ENCODE measurements at places on chromosomes 11 and 22. TPM values are rescaled to one million over a fixed set of nuclear protein-coding genes. Genes with fewer than 3 reads are reported as not detected.

Gene POLR2L
- 123 TPM for total RNA-seq

Gene MPZL3
- total RNA-seq, result 0.36 TPM

DNA sequence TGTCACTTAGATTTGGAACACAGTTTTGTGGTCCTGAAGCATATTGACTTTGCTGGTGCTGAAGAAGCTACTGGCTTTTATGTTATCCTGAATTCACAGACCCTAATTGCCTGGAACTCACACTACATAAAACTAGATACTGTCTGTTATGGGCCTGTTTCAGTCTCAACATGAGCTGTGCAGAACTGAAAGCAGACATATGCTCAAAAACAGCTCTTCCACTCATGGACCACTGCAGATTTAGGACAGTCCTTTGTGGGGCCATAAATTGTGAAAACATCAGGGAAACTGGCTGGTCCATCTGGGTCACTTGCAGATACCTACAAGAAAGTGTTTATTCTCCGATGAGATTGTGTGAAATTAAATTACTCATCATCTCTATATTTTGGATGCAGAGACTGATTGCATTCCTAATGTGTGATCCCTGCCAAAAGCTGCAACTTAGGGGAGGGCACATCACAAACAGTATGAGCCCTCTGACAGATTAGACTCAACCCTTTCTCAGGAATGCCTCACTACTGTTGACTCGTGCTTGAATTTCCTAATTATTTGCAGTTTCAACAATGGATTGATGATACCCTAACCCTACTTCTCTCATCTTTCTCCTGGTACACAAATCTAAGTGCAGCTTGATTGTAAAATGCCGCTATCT, 10.2 kb upstream of the CLNS1A start:
- no peaks in the 10 kb centered on the region for H3K27me3 ChIP-seq
- H3K4me3 ChIP-seq, result no peak overlapping the region

Gene C11orf65
- 0.56 TPM for total RNA-seq

Gene CNTF
- 3.3 TPM for total RNA-seq

DNA sequence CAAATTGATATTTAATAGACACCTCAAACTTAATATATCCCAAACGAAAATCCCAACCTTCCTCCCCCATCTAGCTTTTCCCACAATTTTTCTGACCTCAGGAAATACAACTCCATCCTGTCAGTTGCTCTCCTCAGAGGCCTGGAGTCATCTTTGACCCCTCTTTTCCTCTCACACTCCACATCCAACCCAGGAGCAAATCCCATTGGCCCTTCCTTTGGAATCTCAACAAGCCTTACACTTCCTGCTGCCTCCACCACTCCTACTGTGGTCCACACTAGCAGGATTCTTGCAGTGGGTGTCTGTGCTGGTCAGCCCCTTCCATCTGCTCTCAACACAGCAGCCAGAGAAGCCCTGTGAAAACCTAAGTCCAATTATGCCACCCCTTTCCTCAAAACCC, 39.3 kb upstream of the RFPL3 start:
- no peak for DNase-seq
- H3K27ac ChIP-seq, result no peak overlapping the region
- no peak overlapping the region for H3K4me3 ChIP-seq
- H3K36me3 ChIP-seq, result no peaks in the 10 kb centered on the region
- H3K27me3 ChIP-seq, result no peaks in the 10 kb centered on the region

GRCh38 chr11:64067230-64067993, 31.7 kb downstream of the FLRT1 start:
- H3K4me1 ChIP-seq, result no peaks in the 10 kb centered on the region
- H3K27me3 ChIP-seq, result peaks cover 6% of the 10 kb centered on the region

Gene NXPE2
- total RNA-seq, result not detected

Measured in IMR-90 (cell line).